Esophagus squamous epithelium (tissue), 5 donors: ENCODE measurements at places on chromosomes 6 and 20. TPM values are rescaled to one million over a fixed set of nuclear protein-coding genes. Genes with fewer than 3 reads are reported as not detected.

- H3K4me3 ChIP-seq = no peak overlapping the region
- peaks cover 31% of the 10 kb centered on the region for H3K4me1 ChIP-seq
- no peaks in the 10 kb centered on the region for H3K27me3 ChIP-seq
- H3K27ac ChIP-seq = peak overlapping the region; percentile 80
- no peak for DNase-seq
- H3K36me3 ChIP-seq = peaks cover 20% of the 10 kb centered on the region
Measured at GRCh38 chr6:136609873-136610706, 59.9 kb upstream of the MAP7 start.

The PRR18 gene
- not detected for total RNA-seq

The ACTL10 gene
- 4.4 TPM for total RNA-seq

GRCh38 chr6:4316867-4317400 lies 181.6 kb upstream of the ECI2 start:
- no peak for DNase-seq
- peaks cover 27% of the 10 kb centered on the region for H3K4me1 ChIP-seq
- peak overlapping the region; percentile 90 for H3K27ac ChIP-seq
- no peaks in the 10 kb centered on the region for H3K27me3 ChIP-seq

DNA sequence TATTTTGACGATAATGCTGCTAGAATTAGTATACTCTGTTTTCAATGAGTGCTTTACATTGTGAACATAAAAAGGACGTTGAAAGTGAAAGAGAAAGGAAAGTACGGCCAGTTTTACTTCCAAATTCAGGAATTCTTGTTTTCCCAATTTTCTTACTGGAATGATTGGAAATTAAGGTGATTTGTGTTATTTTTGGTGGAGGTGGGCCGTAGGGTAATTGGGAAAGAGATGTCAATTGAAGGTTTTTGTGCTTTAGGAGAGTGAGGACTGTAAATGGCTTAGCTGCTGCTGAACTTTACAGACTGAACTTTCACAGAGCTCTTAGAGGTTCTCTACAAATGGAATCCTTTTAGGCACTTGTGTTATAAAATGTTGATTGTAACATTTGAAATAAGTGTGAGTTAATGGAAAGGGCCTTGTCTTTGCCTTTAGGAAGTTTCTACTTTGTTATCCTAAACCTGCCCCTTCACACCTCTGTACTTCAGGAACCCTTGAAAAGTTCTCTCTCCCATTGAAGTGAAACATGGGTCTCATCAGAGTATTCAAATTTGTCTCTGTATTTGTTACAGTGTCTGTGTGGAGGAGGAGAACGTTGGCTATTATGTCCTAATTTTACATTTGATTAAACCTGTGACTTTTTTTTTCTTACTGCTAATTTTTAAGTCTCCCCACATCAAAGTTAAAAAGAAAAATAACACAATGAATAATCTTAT lies 256.4 kb downstream of the ARID1B start:
- peaks cover 82% of the 10 kb centered on the region for H3K4me1 ChIP-seq
- DNase-seq = no peak
- no peaks in the 10 kb centered on the region for H3K36me3 ChIP-seq
- peak overlapping the region; percentile 85 for H3K27ac ChIP-seq
- peak overlapping the region; percentile 46 for H3K4me3 ChIP-seq

GRCh38 chr6:16944596-16944995 lies 157.3 kb upstream of the STMND1 start:
- no peaks in the 10 kb centered on the region for H3K36me3 ChIP-seq
- no peak overlapping the region for H3K4me3 ChIP-seq

GRCh38 chr6:17519120-17519519 lies 81.0 kb upstream of the FAM8A1 start:
- H3K27me3 ChIP-seq = no peaks in the 10 kb centered on the region
- H3K4me1 ChIP-seq = no peaks in the 10 kb centered on the region
- H3K36me3 ChIP-seq = no peaks in the 10 kb centered on the region
- DNase-seq = no peak
- no peak overlapping the region for H3K27ac ChIP-seq
- no peak overlapping the region for H3K4me3 ChIP-seq
